Ureter (tissue), 1 donor: ENCODE measurements at places on chromosomes 4 and X.

GRCh38 chr4:70761276-70761816, 39.6 kb downstream of the RUFY3 start:
- DNase-seq, result no peak

DNA sequence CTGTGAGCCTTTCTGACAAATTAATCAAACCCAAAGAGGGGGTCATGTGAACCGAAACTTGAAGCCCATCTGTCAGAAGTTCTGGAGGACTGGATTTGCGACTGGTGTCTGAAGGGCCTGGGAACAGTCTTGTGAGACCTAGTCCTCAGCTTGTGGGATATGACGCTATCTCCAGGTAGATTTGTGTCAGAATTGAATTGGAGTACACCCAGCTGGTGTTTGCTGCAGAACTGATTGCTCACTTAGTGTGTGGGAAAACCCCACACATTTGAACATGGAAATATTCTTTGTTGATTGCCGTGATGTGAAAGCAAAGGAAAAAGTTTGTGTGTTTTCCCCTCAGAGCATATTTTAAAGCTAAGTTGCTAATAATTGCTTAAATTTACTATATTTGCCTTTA, 30.3 kb upstream of the TMSB15B start:
- no peak for DNase-seq

DNA sequence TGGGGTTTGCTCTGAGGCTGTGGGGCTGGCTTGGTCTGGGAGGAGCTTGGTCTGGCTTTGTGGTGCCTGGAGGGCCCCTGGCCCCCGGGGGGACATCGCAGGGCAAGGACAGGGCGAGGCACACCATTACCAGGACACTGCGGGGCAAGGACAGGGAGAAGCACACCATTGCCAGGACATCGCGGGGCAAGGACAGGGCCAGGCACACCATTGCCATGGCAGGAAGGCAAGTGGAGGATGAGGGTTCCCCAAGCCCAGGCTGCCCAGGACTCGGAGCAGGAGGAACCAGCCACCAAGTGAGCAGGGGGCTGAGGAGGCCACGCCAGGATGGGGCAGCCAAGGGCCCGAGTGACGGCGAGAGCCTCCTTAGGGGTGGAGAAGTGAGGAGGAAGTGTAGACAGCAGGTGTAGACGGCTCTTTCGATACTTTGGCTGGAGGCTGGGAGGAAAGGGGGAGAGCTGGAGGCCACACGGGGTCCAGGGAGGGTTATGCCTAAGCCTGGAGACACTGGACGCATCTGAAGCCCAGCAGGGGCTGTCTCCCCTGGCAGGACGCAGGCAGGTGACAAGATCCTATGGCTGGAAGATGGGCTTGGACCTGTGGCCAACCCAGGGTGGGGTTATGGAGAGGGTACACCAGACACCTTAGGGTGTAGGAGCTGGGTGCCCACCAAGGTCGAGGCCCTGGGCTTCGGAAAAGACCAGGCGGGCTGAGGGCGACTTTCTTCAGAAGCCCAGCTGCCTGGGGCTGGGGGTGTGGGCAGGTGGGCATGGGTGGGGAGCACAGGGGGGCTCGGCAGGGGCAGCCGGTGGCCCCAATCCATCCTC, 7.3 kb downstream of the NKX1-1 start:
- no peak for DNase-seq

DNA sequence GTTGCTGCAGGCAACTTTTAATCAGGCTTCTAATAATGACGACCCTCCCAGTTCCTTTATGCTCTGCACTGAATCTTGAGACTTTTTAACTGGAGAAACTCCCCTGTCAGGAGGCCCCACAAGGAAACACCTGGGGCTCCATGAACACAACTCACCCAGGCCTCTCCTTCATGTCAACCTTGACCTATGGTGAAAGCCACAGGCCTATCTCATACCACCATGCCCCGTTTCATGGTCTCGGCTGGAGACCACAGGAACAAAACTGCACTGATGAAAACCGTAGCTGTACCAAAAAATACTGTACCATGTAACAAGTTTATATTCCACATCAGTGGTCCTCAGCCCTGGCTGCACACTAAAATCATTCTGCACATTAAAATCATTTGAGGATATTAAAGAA, 57.0 kb downstream of the ZNF827 start:
- DNase-seq, result no peak

DNA sequence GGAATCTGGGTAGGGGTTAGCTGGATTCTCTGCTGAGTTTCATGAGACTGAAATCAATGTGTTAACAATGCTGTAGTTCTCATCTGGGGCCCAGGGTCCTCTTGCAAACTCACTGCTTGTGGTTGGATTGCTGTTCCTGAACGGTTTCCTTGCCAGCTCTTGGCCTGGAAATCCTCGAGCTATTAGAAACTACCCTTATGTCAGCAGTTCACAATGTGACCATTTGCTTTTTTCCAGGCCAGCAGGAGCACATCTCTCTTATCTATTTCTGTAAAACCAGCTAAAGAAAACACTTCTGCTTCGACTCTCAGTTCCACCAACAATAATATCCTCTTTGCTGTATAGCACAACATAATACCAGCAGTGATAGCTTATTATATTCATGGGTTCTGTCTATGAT, 140.1 kb upstream of the TRAM1L1 start:
- DNase-seq, result no peak

- DNase-seq, result no peak
Measured at GRCh38 chr4:15239866-15240265, 188.0 kb upstream of the C1QTNF7 start.

DNA sequence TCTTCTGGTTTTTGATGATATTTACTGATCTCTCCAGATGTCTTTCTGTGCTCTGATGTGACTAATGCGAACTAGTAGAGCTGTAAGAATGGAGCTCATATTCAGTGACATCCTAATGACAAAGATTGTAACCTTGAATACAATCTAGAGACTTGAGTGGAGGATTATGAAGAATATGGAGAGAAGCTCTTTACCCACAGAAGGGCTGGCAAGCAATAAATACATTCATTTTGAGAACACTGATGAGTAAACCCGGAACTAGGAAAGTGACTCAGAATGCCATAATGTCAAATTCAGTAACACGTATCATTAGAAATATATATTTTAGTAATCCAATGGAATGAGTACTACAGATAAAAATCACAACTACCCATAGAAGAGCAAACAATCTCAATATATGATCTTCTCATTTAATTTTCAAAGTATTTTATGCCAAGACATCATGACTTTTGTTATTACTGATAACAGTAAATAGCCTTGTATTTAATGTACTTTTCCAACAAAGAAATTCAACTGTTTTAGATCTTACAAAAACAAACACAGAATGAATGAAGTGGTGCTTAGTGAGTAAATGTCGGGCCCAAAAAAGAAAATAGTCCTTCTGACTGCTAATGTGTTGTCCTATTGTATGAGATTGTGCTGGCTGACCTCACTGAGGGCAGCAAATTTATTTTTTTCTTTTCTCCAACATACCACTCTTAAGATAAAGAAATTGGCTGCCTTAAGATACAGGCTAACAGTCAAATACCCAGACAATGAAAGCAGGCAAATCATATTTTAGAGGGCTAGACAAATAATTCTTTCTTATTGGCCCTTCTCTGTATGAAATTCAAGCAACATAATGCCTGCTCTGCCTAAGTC, 49.2 kb upstream of the HDAC8 start:
- no peak for DNase-seq

DNA sequence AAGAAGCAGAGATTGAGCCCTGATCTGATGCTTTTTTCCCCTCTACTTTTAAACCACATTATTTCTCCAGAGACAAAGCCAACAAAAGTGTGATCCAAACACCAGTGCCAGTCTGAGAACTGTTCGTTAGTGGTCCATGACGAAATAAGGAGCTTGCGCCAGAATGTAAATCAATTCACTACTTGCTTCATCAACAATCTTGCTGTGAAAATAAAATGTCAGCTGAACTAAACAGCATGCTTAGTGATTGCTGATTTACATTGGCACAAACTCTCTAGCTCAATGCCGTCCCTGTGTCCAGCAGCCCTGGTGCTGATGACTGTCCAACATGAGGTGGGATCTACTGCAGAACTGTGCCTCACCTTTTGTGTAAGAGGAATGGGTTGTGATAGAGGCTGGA, 71.3 kb downstream of the SOX3 start:
- DNase-seq, result no peak

DNA sequence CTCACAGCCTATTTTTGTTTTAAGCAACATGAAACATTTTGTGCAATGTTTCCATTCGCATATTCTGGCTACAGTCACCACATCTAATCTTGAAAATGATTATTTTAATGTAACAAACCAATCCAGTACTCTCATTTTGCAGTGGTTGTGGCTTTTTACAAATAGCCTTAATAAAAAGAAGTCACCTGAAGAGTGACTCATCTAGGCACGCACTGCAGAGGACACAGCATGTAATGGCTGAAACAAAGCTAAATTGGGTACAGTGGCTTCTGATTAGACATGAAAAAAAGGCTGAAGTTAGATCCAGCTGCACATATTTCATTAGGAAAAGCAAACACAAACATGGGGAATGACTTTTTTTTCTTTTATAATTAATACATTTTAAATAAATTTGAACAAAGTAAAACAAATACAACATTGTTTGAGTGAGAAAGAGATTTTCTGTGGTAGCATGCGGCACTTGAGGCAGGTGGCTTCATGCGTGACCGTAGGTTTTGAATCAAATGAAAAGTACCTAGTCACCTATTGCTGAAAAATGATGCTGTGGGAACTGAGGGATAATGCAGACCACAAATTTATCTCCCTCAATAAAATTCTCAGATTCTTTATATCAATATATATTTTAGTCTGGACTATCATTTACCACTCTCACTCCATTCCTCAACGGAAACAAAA, 240.8 kb upstream of the DDX53 start:
- no peak for DNase-seq

DNA sequence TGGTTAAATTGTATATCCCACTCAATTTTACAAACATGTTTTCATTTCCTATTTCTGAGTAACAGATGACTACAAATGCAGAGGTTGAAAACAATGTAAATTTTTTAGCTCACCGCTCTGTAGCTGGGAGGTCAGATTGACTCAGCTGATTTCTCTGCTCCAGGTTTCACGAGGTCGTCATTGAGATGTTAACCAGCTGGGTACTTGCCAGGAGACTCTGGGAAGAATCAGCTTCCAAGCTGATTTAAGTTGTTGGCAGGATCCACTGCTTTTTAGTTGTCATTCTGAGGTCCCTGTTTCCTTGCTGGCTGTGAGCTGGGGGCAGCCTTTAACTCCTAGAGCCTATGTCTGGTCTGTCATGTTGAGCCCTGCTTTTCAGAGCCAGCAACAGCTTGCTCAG, 864.3 kb upstream of the AGA start:
- no peak for DNase-seq

GRCh38 chrX:3697220-3697684, 16.2 kb downstream of the PRKX start:
- DNase-seq, result no peak

- DNase-seq, result no peak
Measured at GRCh38 chr4:176422001-176422400, 102.2 kb downstream of the SPCS3 start.

DNA sequence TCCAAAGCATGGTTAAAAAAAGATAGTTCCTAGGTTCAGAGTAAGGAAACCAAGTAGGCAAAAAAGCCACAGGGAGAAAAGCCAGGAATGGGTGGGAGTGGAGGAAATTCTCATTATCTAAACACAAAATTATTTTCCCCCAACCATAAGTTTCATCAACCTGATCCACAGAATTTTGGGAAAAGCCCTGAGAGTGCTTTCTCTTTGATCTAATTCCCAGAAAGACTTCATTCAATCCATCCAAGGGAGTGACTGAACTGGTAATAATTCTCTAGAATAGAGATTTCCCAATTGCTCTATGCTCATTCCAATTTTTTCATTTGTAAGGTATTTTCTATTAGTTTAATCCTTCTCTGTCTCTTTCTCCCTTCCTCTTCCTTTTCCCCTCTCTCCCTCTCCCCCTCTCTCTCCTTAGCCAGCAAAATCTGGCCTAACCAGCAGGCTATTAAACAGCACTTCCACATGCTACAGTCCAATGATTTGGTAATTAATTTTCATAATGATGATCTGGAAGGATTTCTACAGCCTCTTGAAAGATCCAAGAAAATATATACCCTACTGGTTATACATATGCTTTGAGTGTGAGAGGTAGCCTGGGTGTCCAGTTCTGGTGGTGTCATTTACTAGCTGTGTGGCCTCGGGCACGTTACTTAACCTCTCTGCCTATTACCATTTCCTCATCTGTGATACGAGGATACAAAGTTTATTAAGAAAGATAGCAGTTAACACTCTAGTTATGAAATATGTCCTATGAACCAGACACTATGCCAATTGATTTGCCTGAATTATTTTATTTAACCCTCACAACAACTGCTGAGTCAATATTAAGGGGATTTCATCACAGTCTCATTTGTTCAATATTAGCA, 251.5 kb upstream of the RASGEF1B start:
- DNase-seq, result no peak

DNA sequence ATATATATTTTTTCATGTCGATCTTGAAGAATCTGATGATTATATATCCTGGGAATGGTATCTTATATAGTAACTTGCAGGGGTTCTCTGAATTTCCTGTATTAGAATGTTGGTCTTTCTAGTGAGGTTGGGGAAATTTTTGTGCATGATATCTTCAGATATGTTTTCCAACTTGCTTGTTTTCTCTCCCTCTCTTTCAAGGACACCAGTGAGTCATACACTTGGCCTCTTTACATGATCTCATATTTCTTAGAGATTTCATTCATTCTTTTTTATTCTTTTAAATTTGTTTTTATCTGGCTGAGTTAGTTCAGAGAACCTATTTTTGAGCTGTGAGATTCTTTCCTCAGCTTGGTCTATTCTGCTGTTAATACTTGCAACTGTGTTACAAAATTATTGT, 27.2 kb upstream of the C4orf17 start:
- DNase-seq, result no peak

DNA sequence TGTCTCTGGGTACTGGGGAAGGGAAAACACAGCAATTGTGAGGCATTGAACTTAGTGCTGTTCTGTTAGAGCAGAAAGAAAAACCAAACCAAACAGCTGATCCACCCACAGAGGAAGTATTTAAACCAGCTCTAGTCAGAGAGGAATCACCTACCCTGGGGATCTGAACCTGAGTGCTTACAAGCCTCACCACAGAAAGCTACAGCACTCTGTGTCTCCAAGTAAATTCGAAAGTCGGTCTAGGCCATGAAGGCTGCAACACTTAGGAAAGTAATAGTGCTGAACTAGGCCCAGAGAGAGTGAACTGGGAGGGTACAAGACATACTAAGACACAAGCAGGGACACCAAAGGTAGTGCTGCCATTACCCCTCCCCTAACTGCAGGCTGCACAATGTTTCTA, 142.2 kb upstream of the CXorf51A start:
- no peak for DNase-seq

GRCh38 chr4:77827343-77827742, 8.2 kb upstream of the CNOT6L start:
- DNase-seq, result no peak

DNA sequence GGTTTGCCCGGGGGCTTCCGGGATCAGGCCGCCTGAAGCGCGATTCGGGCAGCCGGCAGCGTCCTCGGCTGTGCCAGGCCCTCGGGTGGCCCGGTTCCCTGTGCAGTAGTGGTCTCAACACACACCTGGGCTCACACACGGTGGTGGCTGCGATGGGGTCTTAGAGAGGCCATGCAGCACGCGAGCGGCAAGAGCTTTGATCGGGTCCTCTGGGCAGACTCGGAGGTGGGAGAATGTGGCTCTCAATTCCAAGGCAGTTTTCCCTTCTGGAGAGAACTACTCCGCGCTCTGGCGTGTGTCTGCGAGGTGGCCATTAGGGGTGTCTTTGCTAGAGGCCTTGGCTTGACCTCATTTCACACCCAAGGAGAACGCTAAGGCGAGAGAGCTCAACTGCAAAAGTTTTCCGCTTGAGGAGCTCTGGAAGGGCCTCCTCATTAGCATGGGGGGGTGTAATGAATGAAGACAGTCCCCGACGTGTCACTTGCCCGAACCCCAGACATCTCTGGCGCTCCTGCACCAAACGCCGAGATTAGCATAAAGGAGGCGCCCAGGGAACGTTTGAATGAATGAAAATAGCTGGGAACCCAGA, 771 bp upstream of the RBPJ start:
- DNase-seq, result no peak
